ENCODE measurements at places on chromosomes 12 and 14.
A peak's percentile ranks its signal among the peaks of the same experiment; 100 is the strongest.

- H3K27me3 ChIP-seq = no peaks in the 10 kb centered on the region
- peaks cover 24% of the 10 kb centered on the region for H3K36me3 ChIP-seq
- no peak overlapping the region for H3K27ac ChIP-seq
- peaks cover 3% of the 10 kb centered on the region for H3K4me1 ChIP-seq
- no peak overlapping the region for H3K4me3 ChIP-seq
These were observed 196.6 kb downstream of the PCNX1 start for GRCh38 chr14:71103662-71104484.

DNA sequence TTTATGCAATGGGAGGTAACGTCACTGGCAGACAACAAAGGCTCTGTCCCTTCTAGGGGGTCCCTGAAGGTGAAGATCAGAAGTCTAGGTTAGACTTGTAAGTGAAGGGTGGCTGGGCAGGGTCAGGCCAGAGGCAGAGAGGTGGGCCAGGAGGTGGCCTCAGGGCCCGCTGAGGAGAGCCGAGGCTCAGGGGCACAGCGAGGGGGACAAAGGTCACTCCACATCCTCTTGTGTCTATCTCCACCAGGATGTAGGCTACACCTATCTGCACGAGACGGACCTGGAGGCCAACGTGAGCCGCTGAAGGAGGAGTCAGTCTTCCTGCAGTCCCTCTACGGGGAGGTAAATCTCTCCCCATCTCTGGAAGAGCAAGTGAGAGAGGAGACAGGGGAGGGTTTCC, 20.3 kb downstream of the KRT85 start:
- H3K36me3 ChIP-seq = no peaks in the 10 kb centered on the region
- H3K27ac ChIP-seq = no peak overlapping the region
- peaks cover 8% of the 10 kb centered on the region for H3K4me1 ChIP-seq
- peaks cover 6% of the 10 kb centered on the region for H3K27me3 ChIP-seq
- DNase-seq = no peak
- no peak overlapping the region for H3K4me3 ChIP-seq

- no peaks in the 10 kb centered on the region for H3K36me3 ChIP-seq
- H3K4me1 ChIP-seq = no peaks in the 10 kb centered on the region
- no peak overlapping the region for H3K4me3 ChIP-seq
- H3K27ac ChIP-seq = no peak overlapping the region
- peaks cover 28% of the 10 kb centered on the region for H3K27me3 ChIP-seq
- no peak for DNase-seq
These were observed 38.0 kb upstream of the FKBP4 start for GRCh38 chr12:2756756-2757155.

- peak overlapping the region; percentile 56 for H3K4me3 ChIP-seq
- H3K4me1 ChIP-seq = peaks cover 67% of the 10 kb centered on the region
- peak overlapping the region; percentile 30 for H3K27ac ChIP-seq
- DNase-seq = no peak
- no peaks in the 10 kb centered on the region for H3K27me3 ChIP-seq
These were observed 6.4 kb upstream of the TC2N start for GRCh38 chr14:91873471-91874415.

GRCh38 chr12:78101113-78101876, 270.6 kb downstream of the NAV3 start:
- no peak overlapping the region for H3K27ac ChIP-seq
- H3K36me3 ChIP-seq = no peaks in the 10 kb centered on the region
- no peaks in the 10 kb centered on the region for H3K27me3 ChIP-seq
- H3K4me1 ChIP-seq = no peaks in the 10 kb centered on the region

- H3K36me3 ChIP-seq = no peaks in the 10 kb centered on the region
- H3K27me3 ChIP-seq = no peaks in the 10 kb centered on the region
- H3K4me3 ChIP-seq = peak overlapping the region; percentile 7
- peaks cover 47% of the 10 kb centered on the region for H3K4me1 ChIP-seq
- DNase-seq = no peak
These were observed 20.1 kb upstream of the LDHB start for GRCh38 chr12:21677622-21678277.

DNA sequence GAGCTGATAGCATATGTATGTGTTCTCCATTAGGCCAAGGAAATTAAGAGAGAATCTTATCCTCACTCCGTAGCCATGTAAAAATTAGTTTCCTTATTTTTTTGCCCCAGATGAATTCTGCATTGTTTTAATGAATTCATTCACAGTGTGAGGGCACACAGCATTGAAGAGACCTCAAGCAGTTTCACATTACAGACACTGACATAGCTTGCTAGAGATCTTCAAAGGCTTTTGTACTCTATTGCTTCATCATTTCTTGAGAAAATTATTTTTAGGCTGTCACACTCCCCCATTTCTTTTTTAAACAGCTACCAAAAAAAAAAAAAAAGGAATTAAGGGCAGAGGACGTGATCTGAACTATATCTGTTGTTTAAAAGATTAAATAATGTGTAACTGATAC, 251.1 kb downstream of the BCAT1 start:
- no peaks in the 10 kb centered on the region for H3K36me3 ChIP-seq
- H3K27ac ChIP-seq = no peak overlapping the region
- H3K4me3 ChIP-seq = no peak overlapping the region
- H3K4me1 ChIP-seq = peaks cover 2% of the 10 kb centered on the region
- peaks cover 3% of the 10 kb centered on the region for H3K27me3 ChIP-seq
- no peak for DNase-seq

DNA sequence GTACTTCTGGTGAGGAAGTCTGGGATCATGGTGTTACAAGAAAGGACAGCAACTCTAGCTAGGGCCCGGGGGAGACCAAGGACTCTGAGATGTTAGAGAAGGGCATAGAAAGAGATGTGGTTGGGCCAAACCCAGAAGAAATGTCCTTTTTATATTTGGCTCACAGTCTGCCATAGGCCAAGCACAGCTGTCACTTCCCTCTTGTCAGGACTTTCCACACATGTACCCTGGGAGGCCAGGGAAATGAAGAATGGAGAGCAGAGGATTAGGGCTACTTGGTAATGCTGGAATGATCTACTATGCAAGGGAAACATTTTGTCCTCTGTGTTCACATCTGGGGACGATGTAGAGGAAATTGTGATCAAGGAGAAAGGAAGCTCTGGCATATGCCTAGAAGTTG, 9.2 kb downstream of the MYO1A start:
- no peak overlapping the region for H3K4me3 ChIP-seq
- no peaks in the 10 kb centered on the region for H3K27me3 ChIP-seq
- H3K4me1 ChIP-seq = peaks cover 11% of the 10 kb centered on the region

DNA sequence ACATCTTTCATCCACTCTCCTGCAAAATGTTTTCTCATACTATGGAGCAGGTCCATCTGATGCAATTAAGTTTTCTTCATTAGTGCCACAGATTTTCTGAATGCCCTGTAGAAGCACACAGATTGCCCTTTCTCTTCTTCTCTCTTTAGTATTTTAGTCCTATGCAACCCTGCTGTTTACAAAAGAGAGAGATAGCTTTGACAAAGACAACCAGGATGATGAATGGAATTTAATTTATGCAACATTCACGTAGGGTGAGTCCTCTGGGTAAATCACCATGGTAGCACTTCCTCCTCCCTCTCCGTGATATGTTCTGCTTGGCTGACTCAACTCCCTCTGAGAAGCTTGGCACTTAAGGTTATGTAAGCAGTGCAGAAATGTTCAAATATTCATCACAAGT, 400.9 kb upstream of the PDE3A start:
- H3K36me3 ChIP-seq = no peaks in the 10 kb centered on the region
- peaks cover 2% of the 10 kb centered on the region for H3K27me3 ChIP-seq
- H3K4me3 ChIP-seq = no peak overlapping the region

- peaks cover 11% of the 10 kb centered on the region for H3K27me3 ChIP-seq
- peaks cover 22% of the 10 kb centered on the region for H3K4me1 ChIP-seq
- DNase-seq = no peak
- peak overlapping the region; percentile 75 for H3K27ac ChIP-seq
- H3K36me3 ChIP-seq = no peaks in the 10 kb centered on the region
These were observed 20.5 kb downstream of the ZDHHC22 start for GRCh38 chr14:77120771-77121743.

Measured in activated naive CD8-positive, alpha-beta T cell treated with anti-CD3 and anti-CD28 coated beads, Interleukin-2, amount 50 U/mL, for 24 hours (primary cell).